ENCODE measurements at places on chromosomes 12 and 14.

DNA sequence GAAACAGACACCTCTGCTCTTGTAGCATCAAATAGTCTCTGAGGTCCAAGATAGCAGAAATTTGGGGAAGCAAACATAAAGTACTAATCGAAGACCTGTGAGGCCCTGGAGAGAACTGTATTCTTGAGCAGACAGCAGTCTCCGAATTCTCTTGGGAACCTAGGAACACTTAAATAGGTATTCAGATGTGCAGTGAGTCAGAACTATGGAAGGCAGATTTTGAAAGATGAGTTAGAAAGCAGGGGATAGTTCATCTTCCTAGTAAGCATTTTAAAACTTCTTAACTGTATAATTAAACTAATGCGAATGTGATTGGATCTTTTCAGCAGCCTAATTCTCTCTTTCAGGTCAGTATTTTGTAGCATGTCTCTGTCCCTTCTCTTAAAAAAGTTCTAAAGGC lies 30.6 kb downstream of the NAA30 start:
- no peak for DNase-seq

GRCh38 chr12:6310771-6311610 lies 509 bp downstream of the PLEKHG6 start:
- DNase-seq = no peak

- DNase-seq = no peak
These were observed 20.6 kb downstream of the SBNO1 start for GRCh38 chr12:123344086-123344485.

DNA sequence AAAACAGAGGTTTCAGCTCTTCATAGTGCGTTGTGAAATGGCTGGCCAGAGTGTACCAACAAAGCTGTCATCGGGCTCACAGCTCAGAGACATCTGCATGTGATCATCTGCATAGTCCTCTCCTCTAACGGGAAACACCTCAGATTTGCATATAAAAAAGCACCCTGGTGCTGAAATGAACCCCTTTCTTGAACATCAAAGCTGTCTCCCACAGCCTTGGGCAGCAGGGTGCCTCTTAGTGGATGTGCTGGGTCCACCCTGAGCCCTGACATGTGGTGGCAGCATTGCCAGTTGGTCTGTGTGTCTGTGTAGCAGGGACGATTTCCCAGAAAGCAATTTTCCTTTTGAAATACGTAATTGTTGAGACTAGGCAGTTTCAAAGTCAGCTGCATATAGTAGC lies 14.3 kb upstream of the PAPLN start:
- no peak for DNase-seq

- DNase-seq = no peak
These were observed 20.7 kb upstream of the TMEM106C start for GRCh38 chr12:47942614-47943225.

DNA sequence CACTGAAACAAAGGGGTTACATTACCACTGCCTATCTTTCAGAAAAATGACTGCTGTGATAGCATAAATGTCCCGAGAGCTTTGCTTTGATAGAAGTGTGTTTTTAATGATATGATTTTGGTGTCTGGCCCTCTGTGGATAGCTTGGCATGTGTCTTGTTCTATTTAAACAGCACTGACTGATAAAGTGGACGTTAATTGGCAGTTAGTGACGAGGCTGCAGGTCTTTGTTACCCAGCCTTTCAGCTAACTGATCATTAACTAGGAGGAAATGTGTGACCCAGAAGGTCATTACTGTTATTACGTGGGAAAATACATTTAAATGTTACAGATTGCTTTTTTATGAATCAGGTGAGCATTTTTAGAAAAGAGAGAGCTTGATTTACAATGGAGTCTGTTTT lies 428.3 kb downstream of the DIO2 start:
- no peak for DNase-seq

GRCh38 chr14:83379436-83379835 lies 1845.8 kb upstream of the SEL1L start:
- no peak for DNase-seq

DNA sequence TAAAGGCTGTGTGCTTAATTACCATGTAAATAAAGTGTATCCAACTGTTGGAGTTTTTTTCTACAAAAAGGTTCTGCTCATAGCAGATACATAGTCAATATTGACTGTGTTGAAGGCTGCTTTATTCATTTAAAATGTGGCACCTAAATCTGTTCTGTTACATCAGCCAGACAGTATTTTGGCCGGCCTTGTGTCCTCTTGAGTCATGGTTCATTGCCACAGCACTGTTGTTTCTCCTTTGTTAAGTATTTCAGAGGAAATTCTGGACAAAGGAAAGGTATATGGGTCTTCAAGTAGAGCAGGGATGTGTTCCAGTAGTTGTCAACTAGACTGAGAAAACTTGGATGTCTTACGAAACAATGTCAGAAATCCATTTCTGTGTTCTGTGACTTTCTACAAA lies 95.5 kb downstream of the SLC38A6 start:
- no peak for DNase-seq

All from stimulated activated CD4-positive, alpha-beta T cell treated with anti-CD3 and anti-CD28 coated beads, Interleukin-15, amount 100 ng/mL, for 1 hour (primary cell).